ENCODE measurements at places on chromosomes 11 and 22. TPM values are rescaled to one million over a fixed set of nuclear protein-coding genes. Genes with fewer than 3 reads are reported as not detected.
A peak's percentile ranks its signal among the peaks of the same experiment; 100 is the strongest.

- peak; percentile 96 for DNase-seq
Observed at GRCh38 chr11:64246871-64247728, at the start of gene PPP1R14B. Gene PPP1R14B, minus strand, starts transcription at chr11:64246943. Its CDS starts 270 bp downstream, at chr11:64246673.

- DNase-seq = no peak
Observed at GRCh38 chr22:24186352-24186740, 5.1 kb downstream of the SUSD2 start.

DNA sequence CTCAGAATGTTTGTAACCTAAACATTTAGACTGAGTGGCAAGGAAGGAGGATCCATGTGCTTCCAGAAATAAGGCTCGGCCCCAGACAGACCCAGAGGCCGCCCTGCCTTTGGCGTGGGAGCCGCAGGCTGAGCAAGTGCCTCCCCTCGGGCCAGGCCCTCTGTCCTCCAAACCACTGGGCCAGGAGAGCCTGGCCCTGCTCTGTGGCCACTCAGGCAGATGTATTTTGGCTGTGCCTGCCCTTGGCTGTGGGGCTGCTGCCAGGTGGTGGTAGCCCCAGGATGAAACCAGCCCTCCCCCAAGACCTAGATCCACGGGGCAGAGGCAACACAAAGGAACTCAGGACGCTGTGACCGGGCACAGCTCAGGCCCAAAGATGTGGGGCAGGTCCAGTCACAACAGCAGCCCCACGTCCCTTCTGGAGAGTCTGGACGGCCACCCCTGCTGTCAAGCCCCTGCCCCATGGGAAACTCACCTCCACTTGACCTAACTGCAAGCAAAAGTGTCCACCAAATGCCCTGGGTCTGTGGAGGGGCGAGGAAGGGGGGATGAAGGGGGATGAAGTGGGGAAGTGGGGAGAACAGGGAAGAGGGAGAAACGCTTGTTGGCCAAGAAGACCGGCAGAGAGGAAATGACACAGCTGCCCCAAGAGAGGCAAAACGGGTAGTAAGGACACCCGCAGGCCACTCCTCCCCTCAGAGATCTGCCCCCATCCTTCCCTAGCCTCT, 24.0 kb downstream of the PISD start:
- DNase-seq = peak; percentile 46

DNA sequence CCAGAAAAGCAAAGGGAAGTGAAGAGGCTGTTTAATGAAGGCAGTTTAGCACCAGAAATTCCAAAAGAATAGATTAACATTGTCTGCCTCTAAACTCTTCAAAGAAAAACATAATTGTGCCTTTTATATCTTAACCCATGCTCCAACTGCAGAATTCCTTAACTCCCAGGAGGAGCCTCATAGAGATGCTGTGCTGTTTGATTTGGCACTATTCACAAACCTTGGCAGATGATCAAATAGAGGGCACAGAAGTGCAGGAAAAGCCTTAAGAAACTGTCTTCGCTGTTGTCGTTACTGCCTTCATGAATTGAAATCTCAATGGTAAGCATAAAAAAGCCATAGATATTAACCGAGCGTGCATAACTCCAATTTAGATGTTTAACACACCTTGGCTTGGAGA, 124.1 kb upstream of the MPPED2 start:
- DNase-seq = no peak

DNA sequence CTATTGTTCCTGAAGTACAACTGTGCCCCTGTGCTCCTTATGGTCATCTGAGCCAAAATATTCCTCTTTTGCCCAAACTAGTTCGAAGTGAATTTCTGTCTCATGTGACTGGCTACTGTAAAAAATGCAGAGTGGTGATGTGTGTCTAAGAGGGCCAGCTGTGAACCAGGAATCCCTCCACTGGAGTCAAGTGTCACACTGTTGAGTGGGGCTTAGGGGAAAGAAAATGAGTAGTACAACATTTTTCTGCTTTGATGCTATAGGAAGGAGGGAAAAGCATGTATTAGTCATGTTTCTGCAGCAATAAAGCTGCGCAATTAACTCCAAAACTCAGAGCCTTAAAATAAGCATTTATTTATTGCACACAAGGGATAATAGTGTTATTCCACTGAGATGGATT, 39.8 kb upstream of the HMGXB4 start:
- no peak for DNase-seq

DNA sequence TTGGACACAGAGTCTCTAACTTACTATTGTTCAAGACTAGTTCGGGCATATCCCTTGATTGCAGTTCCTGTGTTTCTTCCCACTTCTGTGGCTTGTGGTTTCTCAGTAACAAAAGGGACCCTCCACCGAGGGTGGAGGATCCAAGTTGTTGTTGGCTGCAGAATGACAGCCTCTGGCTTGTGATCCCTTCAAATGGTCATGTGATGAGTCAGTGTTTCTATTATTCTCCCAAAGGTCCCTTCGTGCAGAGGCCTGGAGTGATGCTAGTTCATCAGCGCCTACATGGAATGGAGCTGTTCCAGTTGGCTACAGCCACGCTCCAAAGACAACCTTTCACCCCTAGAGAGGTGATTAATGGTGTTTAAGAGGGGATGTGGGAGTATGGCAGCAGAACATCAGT, 2.6 kb upstream of the VWCE start:
- no peak for DNase-seq

DNA sequence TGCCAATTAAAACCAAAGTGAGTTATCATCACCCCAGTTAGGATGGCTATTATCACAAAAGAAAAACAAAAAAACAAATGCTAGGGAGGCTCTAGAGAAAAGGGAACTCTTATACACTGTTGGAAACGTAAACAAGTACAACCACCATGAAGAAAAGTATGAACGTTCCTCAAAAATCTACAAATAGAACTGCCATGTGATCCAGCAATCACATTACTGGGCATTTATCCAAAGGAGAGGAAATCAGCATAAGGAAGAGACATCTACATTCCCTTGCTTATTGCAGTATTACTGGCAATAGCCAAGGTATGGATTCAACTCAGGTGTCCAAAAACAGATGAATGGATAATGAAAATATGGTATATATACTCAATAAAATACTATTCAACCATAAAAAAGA, 1145.1 kb downstream of the LRRC4C start:
- no peak for DNase-seq

DNA sequence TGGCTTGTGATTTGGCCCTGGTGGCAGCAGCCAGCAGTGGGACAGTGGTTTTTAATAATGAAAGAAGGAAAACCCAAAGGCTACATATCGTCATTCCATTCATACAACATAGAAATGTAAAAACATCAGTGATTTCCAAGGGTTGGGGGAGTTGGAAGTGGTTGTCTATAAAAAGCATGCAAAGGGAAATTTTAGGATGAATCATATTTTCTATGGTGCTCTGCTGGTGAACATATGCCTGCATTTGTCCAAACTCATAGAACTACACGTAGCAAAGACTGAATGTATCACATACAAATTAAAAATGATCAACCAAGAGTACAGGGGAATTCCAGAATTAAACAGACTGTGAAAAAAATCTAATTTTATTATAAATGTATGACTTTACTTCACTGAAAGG, 11.1 kb downstream of the OR5B3 start:
- no peak for DNase-seq

The AMPD3 gene
- total RNA-seq = 3.7 TPM

The CEP126 gene
- 1.0 TPM for total RNA-seq

The KIRREL3 gene
- total RNA-seq = 0.35 TPM
